ENCODE measurements at places on chromosomes 3 and 15.

DNA sequence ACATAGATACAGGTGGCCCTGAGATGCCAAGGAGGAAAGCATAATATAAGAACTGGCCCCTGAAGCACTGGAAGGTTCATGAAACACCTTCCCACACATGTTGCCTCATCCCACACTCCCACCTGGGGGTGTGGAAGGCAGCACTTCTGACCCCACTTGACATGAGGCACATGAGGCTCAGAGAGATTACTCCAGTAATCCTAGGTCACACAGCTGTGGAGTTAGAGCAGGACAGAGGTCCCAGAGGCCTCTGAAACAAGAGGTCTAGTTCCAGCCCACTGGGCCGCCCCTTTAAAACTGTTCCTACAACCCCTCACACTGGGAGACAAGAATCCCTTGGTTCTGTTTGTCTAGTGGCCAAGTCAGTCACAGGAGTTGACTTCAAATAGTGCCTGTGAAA lies 7.2 kb downstream of the SSUH2 start:
- DNase-seq, result no peak

DNA sequence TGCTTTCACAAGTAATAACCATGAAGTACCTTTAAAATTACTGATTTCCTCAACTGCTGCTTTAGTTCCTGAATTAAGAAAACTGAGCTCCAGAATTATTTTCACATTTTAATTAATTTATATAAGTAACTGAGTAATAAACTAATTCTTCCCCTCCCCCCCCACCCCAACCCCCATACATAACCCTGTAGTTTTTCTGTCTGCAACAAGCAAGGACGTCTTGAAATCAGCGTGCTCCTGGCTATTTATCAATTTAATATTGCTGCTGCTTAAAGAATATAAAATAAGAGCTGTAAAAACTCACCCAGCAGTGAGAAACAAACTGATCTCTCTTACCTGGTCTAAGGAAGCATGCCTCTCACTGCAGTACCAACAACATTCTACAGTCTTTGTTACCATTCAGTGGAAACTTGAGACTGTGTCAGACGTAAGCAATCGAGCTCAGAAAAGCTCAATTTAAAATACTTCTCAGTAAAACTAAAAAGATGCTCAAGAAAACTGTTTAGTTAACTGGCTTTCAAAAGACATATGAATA lies 121.0 kb downstream of the TFDP2 start:
- peak; percentile 87 for DNase-seq

DNA sequence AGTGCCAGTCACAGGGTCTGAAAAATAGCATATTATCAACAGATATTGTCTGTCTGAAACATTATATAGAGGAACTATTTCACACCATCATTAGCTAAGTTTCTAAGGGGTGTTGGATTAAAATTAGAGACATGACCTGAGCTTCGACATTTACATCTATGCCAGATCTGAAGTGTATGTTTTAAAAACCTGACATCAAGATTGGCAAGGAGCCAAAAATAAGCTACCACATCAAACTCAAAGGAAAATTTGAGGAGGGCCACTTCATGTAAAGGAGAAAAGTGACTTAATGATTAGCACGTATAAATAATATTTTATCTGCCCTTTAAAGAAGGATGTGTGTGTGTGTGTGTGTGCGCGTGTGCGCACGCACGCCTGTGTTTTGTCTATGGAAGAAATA lies 752.0 kb upstream of the GRM7 start:
- DNase-seq, result no peak

DNA sequence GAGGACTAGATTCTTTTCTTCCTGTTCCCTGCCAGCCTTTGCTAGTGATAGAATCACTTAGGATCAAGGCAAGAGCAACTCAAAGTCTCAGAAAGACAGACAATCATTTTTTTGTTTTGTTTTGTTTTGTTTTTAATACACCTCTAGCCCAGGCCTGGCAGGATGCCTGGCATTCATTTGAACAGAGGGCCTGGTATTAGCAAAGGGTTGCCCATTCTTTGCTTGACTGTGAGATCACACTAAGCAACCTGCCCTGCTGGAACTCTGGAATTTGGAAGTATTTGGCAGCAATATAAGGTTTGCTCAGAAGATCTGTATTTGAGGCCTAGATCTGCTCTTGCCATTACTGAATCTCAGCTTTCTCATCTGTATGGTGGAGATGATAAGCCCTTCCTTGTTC lies 21.8 kb upstream of the ATP13A5 start:
- DNase-seq, result no peak
